ENCODE measurements at places on chromosomes 16 and 17. TPM values are rescaled to one million over a fixed set of nuclear protein-coding genes. Genes with fewer than 3 reads are reported as not detected.

DNA sequence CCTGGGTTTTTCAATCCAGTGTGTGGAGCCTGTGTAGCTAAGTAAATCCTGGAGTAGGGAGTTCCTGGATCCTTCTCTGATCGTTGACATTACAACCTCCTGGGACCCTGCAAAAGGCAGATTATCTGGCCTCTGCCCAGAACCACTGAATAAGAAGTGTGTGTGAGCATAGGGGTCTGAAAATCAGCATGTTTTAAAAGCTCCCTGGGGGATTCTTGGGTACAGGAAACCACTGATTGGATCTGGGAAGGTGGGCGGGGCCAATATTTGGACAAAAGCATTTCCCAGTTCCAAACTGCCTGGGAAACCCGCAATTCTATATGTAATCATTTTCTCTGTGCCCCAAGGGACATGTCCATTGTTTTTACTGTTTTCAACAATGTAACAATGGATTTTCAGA is 27.2 kb upstream of the BEAN1 start:
- no peak for DNase-seq

- DNase-seq, result no peak
Observed at GRCh38 chr16:48059936-48060335, 95.9 kb downstream of the ABCC12 start.

GRCh38 chr17:65438708-65439294 is 122.6 kb downstream of the AXIN2 start:
- DNase-seq, result no peak

DNA sequence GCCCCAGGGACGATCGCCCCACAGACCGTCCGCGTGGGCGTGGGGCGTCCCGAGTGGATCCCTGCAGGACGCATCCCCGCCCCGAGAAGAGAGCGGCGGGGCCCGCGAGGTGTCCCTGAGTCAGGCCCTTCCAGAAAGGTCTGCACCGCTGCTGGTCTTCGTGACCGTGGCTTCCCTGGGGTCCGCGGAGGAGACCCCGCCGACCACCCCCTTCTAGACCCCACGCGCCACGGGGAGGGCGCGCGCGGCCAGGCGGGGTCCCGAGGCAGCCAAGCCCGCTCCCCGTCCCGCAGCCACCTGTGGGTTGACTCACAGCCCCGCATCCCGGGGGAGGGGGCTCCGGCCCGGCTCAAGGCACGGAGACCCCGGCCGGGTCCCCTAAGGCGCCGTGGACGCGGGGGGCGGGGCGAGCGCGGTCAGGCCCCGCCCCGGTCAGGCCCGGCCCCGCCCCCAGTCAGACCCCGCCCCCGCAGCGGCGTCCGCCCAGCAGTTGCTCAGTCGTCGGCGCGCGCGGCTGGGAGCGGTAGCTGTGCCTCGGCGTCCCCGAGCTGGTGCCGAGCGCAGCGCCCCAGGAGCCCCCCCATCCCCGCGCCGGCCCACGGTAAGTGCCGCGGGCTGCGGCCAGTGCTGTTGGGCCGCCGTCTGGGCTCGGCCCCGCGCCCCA is at the start of gene BAIAP3:
Gene BAIAP3 (plus strand): TSS at position 497 of the 664 bp plus-strand sequence. CDS start 4,905 bp downstream, outside the sequence.
- DNase-seq, result peak; percentile 69

GRCh38 chr17:11969565-11969964 is 27.7 kb downstream of the ZNF18 start:
- no peak for DNase-seq

DNA sequence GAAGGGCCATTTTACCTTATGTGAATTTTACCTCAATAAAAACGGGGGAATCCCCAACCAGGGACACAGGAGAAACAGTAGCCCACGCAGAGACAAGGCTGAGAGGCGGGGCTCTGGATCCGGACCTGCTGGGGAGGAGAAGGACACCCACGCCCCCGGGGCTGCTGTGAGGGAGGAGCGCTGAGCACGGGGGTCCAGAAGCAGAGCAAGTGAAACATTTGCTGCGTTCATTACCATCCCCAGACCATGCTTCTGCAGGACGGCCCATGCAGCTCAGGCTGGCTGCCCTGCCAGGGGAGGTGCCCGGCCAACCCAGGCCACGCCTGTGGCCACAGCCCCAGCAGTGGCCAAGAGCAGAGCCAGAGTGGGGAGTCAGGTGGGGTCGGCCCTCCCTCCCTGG is 50.0 kb downstream of the KCNJ18 start:
- no peak for DNase-seq

DNA sequence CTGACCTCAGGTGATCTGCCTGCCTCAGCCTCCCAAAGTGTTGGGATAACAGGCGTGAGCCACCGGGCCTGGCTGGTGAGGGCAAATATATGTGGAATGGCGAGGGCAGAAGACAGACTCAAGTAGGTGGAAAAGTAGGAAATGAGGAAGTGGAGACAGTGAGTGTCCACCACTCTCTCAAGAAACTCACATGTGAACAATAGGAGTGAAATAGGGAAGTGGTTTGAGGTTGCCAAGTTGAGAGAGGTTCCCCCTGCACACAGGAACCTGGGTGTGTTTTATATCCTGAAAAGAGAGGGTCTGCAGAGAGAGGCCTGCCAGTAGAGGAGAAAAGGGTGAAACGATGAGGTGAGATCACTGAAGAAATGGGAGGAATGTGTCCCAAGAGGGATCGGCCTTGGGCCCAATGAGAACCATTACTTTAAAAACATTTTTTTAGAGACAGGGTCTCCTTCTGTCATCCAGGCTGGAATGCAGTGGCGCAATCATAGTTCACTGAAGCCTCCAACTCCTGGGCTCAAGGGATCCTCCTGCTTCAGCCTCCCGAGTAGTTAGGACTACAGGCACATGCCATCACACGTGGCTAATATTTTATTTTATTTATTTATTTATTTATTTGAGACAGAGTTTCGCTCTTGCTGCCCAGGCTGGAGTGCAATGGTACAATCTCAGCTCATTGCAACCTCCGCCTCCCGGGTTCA is 17.1 kb upstream of the CORO1A start:
- DNase-seq, result peak; percentile 80

- no peak for DNase-seq
Observed at GRCh38 chr17:73643852-73644144, 447 bp downstream of the SDK2 start.

- no peak for DNase-seq
Observed at GRCh38 chr16:74770831-74771526, 3.6 kb downstream of the FA2H start.

GRCh38 chr17:82386255-82386831 is 14.8 kb downstream of the UTS2R start:
- DNase-seq, result no peak

GRCh38 chr16:77068402-77068801 is 122.6 kb upstream of the MON1B start:
- DNase-seq, result no peak

DNA sequence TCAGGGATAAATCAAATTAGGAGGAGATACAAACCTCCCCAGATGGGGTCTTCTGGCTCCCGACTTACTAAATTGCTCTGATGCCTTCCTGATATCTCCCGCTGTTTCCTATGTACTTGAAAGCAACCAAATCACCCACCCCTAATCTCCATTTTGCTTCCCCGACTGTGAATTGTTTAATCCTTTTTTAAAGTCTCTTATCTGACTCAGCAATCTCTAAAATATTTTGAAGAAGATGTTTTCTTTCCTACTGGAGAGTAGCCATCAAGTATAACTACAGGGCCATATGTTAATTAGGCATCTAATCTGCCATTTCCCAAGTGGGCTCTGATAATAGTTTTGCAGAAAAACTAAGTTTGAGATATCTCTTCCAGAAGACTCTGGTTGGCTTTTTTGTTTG is 365.2 kb upstream of the MAF start:
- DNase-seq, result no peak

GRCh38 chr16:68450741-68451255 is 2.5 kb upstream of the SMPD3 start:
- no peak for DNase-seq

DNA sequence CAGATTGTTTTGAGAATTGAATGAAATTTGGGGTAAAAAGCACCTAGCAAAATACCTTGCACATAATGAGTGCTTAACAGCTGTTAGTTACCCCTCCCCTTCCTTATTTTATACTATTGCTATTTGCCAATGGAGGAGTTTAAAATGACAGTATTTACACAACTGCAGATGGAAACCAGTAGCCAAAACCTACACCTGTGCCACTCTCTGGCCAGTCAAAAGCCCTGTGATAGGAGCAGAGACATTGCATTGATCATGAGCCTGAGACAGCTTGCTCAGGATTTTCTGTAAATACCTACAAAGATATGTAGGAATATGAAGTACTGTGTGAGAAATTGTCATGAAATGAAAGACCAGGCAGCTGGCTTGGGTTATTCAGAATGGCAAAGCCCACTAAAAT is 115.3 kb upstream of the HLF start:
- DNase-seq, result no peak

- no peak for DNase-seq
Observed at GRCh38 chr17:65102235-65102634, 34.9 kb upstream of the RGS9 start.

DNA sequence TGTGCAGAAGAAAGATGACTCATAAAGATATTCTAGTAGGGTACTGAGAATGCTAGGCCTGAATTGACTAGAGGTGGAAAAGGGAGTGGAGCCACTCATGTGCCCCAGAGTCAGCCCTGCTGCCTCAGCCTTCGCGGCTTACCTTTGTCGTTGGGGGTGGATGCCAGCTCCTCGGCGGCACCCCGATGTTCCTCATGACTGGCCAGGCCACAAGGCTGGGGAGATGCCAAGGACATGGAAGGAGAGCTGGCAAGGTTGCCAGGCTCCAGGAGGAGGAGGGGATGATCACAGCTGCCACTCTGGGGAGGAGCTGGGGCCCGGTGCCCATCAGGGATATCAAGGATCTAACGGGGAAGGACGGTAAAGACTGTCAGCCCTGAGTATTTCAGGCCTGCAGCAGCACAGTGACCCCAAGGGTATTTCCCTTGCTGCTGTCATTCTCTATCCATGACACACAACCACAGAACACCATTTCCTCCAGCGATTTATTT is 9.7 kb upstream of the SLC35B1 start:
- DNase-seq, result no peak

- DNase-seq, result no peak
Observed at GRCh38 chr17:1966274-1967086, 58.7 kb downstream of the RTN4RL1 start.

- DNase-seq, result no peak
Observed at GRCh38 chr17:13541032-13541480, 60.7 kb downstream of the HS3ST3A1 start.

GRCh38 chr17:48997103-48997826 is at the start of gene IGF2BP1:
Gene IGF2BP1 (plus strand): TSS chr17:48997385. CDS start chr17:48997746, 361 bp downstream.
- DNase-seq, result peak; percentile 73

DNA sequence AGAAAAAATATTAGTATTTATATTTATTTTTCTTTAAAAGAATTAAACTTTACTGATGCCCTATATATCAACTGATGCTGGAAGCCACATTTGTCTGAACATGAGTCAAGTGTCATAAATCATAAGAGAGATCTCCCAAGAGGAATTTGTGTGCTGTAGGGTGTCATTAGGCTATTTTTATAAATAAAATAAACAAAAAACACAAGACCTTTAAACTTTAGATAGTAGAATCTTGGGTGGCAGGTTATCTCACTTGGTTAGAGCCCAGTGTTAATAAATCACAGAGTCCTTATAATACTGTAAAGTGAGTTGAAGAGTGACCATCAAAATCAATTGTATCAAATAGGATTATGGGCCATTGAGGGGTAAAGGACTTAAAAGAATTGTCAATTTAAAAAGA is 21.3 kb upstream of the CPD start:
- DNase-seq, result no peak

GRCh38 chr17:27945333-27945616 is 52.1 kb upstream of the LYRM9 start:
- DNase-seq, result peak; percentile 39

GRCh38 chr16:51402785-51403184 is 251.7 kb upstream of the SALL1 start:
- DNase-seq, result no peak

Gene C1QBP
- total RNA-seq, result 62.2 TPM

Gene OSGIN1
- total RNA-seq, result 1.2 TPM

Gene TMC7
- total RNA-seq, result not detected

Gene KRT17
- not detected for total RNA-seq

Gene KRTAP9-8
- not detected for total RNA-seq

Gene RBFOX1
- total RNA-seq, result not detected

Gene HBZ
- total RNA-seq, result not detected

Gene CFAP119
- 11.7 TPM for total RNA-seq

Gene TMEM204
- total RNA-seq, result 0.58 TPM

Gene GRIN2A
- total RNA-seq, result 0.44 TPM

Gene KRTAP1-5
- total RNA-seq, result not detected

Gene KCTD11
- 15.4 TPM for total RNA-seq

Gene GP1BA
- total RNA-seq, result not detected

Gene TMEM220
- 7.4 TPM for total RNA-seq

Gene PRAC2
- not detected for total RNA-seq

Data from B cell (primary cell).